ENCODE measurements at places on chromosomes 6 and 20.
A peak's percentile ranks its signal among the peaks of the same experiment; 100 is the strongest.

DNA sequence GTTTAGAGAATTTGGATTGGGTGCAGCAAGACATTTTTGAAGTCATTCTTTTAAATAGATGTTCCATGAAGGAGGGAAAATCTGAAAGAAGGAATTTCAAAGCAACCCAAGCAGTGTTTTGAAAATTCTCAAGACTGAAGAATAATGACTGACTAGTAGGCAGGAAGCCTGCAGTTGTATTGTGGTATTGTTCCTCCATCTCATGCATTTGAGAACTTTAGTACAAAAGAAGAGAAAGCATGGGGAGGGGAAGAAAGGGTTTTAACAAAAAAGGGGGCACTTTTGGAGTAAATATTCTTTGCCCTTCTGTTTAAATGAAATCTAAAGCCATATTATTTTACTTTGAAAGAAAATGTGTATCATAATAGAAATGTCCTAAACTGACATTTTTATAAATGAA, 6.6 kb downstream of the NCOA3 start:
- DNase-seq, result no peak

GRCh38 chr6:136525586-136526195, 24.5 kb downstream of the MAP7 start:
- DNase-seq, result no peak

DNA sequence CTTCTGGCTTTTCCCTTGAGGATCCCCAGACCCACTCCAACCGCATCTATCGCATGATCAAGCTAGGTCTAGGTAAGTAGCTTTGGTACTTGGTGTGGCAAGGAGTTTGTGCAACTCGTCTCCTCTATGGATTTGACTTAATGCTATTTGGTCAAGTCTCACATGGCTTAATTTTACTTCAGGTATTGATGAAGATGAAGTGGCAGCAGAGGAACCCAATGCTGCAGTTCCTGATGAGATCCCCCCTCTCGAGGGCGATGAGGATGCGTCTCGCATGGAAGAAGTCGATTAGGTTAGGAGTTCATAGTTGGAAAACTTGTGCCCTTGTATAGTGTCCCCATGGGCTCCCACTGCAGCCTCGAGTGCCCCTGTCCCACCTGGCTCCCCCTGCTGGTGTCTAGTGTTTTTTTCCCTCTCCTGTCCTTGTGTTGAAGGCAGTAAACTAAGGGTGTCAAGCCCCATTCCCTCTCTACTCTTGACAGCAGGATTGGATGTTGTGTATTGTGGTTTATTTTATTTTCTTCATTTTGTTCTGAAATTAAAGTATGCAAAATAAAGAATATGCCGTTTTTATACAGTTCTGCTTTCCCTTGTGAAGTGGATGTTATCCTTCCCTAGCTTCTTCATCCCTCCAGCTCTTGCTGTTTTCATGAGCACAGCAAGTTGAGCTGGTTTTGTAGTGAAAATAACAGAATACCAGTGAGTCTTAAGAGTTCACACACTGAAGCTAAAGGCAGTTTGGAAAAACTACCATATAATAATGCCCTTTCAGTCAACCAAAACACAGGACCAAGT, 3.8 kb downstream of the SLC35B2 start:
- DNase-seq, result no peak

DNA sequence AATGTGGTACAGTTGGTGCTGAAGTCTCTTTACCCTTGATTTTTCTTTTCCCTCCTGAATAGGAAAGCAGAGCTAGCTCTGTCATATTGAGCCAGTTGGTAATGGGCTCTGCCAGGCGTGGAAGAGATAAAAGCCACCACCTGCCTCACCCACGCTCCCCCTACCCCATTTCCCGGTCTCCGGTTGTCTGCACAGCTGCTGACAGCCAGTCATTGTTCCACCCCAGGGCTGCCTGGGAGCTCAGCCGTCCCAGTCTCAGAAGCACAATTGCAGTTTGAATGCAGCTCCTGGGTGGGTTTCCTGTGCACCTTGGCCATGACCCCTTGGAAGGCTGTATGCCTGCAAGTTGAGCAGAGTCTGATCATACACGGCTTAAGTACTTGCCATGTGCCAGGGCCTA, 675.2 kb upstream of the FLRT3 start:
- DNase-seq, result no peak

DNA sequence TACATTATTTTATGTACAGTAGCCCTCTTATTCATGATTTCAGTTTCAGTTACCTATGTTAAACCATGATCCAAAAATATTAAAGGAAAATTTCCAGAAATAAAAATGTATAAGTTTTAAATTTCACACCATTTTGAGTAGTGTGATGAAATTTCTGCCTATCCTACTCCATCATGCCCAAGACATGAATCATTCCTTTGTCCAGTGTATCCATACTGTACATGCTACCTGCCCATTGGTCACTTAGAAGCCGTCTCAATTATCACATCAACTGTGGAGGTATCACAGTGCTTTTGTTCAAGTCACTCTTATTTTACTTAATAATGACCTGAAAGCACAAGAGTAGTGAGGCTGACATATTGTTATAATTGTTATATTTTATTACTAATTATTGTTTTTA, 32.3 kb upstream of the PLCB4 start:
- no peak for DNase-seq

DNA sequence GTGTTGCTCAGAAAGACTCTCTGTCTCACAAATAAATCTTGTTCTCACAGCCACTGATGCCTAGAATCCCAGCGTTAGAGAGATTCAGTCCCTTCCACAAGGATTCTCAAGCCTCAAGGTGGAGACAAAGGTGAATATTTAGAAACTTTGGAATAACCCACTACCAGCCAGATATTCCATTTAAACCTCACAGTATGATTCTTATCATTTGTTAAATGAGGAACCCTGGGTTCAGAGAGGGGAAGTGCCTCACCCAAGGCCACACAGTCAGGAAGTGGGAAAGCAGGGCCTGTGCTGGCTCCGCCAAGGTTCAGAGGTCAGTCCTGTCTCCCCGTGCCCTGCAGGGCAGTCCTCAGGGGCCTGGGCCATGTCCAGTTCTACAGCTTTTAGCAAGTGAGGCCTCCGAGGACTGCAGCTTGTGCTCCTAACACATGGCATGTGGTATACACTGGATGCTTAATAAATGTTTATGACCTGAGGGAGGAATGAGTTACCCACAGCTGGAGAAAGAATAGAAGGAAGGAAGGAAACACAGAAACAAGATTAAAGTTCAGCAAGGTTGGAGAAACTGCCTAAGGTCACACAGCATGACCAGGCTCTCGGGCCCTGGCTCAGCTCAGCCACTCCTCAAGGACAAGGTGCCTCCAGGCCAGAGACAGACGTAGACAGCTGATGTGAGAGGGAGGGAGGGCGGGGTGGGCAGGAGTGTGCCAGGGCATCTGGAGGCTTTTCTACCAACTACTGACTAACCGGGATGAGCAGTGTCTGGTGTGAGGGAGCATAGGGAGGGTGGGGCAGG, 3.9 kb upstream of the TGM2 start:
- no peak for DNase-seq

GRCh38 chr6:156613996-156614395, 163.2 kb upstream of the ARID1B start:
- no peak for DNase-seq

- no peak for DNase-seq
These were observed 89.2 kb downstream of the UST start for GRCh38 chr6:148835920-148836441.

GRCh38 chr20:51043811-51044210, 20.9 kb upstream of the KCNG1 start:
- DNase-seq, result no peak

- no peak for DNase-seq
These were observed 100.6 kb downstream of the DCDC2 start for GRCh38 chr6:24257282-24257681.

DNA sequence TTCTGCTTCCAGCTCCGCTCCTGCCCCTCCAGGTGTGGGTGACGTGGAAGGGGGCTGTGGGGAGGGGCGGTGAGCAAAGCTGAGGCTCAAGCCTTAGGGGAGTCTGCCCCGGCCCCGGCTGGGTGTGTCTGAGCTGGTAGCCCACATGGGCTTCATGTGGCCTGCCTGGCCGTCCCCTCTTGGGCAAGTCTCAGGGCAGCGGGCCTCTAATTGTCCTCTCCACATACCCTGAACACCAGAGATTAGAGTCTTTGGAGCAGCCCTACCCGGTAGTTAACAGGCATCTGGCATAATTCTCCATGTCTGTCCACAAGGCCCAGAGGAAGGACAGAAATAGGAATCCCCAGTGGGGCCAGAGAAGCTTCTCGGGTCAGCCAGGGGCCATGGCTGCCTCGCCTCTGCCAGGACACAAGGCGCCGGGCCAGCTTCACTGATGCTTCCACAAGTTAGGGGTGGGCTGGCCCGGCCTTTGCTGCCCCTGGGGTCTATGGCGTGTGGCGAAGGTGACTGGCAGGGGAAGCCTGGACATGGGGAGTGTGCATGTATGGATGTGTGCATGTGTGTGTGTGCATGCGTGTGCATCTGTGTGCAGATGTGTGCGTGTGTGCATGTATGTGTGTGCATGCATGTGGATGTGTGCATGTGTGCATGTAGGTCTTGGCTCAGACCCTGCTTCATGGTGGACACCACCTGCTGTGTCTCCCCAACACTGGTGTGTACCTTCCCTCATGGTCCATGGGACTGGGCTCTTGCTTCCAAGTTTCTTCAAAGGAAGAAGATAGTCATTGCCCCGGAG, 24.0 kb downstream of the FRMD1 start:
- DNase-seq, result no peak

- DNase-seq, result no peak
These were observed 6.7 kb downstream of the MAK start for GRCh38 chr6:10831609-10832008.

- DNase-seq, result no peak
These were observed 27.8 kb downstream of the ANKRD6 start for GRCh38 chr6:89460713-89461112.

DNA sequence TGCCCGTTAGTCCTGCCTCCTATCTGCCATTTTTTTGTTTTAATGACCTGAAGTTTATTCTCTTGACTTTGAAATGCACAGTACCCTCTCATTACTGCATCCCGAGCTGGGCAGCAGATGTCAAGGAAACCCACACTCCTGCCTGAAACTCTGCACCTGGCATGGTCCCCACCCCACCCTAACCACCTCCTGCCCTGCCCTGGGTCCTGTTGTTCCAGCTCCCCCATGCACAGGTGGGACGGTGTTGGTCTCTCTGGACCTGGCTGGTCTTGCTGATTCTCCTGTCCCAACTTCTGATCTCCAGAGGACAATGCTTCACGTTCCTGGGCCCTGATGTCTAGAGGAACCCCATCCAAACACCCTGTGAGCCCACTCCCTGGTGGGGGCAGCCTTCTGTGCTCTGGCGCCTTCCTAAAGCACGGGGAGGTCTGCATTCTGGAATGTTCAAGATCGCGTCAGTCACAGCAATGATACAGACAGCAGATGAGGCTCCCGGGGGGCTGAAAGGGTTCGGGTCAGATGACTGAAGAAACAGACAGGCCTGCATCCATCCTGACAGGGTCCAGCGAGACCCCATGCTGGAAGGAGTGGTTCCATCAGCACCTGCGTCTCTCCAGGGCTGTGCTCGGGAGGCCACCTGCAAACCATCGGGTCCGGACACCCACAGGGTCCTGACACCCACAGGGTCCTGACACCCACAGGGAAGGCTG, 73.6 kb downstream of the ERMARD start:
- no peak for DNase-seq

GRCh38 chr6:118288355-118289124, 259.6 kb upstream of the PLN start:
- DNase-seq, result no peak

DNA sequence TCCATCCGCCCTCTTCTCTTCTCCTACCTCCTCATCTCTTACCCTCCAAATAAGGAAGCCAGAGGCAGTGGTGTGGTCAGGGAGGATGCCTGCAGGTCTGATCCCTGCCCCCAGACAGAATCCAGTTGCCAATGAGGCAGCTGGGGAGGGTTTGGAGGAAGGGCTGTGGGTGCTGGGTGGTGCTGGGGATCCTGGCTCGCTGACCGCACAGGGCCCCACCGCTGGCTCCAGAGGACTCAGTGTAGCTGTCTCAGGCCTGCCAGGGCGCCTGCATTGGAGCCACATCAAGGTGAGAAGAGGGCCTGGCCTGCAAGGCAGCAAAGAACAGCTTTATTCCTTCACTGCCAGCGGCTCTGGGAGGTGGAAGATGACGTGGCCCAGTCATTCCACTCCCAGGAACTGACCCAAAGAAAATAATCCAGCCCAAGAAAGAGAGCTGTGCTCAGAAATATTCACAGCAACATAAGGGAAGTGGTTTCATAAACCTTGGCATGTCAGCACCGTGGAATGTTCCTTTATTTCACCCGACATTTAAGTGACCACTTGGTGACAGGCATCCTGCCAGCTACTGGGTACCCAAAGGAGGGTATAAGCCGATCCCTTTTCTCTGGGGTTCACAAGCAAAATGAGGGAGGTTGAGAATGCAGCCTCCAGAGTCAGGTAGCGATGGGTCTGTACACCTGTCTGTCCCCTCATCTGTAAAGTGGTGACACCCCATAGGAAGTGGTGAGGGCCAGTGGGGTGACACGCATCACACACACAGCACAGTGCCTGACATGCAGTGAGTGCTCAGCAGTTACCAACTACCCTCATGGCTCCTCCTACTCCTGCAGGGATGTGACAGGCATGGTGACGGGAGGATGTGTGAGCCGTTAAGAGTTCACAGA, 125.1 kb downstream of the SNX5 start:
- DNase-seq, result peak; percentile 76

- no peak for DNase-seq
These were observed 93.8 kb upstream of the CD93 start for GRCh38 chr20:23179766-23180403.

GRCh38 chr6:29354980-29355379, 13.7 kb downstream of the OR5V1 start:
- no peak for DNase-seq

DNA sequence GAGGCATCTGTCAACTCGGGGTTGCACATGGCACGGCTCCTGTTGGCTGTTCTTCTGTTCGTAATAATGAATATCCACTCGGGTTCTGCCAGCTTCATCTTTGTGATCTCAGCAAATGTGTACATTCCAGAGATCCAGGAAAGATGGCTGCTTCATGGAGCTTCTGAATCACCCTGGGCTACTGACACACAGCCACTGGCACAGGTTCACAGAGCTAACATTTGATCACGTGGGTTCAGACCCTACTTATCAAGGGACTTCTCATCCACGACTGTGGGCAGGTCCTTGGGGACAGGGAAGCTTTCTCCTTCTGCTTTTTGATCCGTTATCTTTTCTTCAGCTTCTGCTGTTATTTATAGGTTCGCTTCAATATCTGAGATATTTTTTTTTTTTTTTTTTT, 18.1 kb downstream of the PPP1R3G start:
- no peak for DNase-seq

DNA sequence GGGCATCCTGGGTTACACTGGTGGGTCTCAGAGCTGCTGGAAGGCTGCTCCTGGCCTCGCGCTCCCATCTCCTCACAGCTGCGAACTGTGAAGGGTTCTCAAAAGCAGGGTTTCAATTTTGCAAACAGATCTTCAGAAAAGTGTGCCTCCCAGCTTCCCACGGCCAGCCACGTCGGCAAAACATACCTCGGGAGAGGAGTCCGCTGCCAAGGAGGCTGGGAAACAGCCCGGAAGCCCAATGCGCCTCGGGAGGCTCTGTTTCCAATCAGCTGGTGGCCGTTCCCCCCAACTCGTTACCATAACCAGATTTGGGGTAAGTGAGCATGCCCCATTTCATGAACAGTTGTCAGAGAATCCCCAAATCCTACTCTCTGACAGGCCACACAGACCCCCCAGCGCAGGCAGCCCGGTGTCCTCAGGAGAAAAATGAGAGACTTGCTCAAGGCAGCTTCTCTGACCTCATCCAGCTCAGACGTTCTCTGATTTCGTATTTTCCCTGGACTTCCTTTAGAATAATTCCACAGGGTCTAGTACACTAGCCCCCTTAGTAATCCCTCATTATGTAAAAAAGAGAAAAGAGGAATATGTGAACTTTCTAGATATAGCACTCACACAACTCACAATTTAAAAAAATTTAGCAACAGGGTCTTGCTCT, 98.4 kb downstream of the SNX5 start:
- no peak for DNase-seq

Data from sigmoid colon (tissue), 7 donors.